Stimulated activated CD4-positive, alpha-beta T cell treated with anti-CD3 and anti-CD28 coated beads, Interleukin-12 subunit alpha, Interleukin-12 subunit beta, amount 100 ng/mL, for 24 hours (primary cell): ENCODE measurements at places on chromosomes 6 and 20.

DNA sequence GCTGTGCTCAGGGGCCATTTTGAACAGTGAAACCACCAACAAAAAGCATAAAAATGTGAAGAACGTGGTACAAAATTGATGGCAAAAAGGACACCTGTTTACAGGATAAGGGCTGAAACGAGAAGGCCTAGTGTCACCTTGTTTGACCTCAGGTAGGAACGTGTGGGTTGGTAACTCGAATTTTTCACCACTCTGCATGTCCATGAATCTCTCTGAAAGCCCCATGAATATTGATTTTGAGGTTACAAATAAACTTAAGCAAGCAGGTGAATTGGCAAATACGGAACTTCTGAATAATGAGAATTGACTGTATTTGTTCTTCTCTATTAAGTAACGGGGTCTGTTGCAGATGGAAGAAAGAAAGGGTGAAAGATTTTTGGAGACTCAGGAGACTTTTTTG lies 59.6 kb upstream of the EDN1 start:
- DNase-seq = no peak

DNA sequence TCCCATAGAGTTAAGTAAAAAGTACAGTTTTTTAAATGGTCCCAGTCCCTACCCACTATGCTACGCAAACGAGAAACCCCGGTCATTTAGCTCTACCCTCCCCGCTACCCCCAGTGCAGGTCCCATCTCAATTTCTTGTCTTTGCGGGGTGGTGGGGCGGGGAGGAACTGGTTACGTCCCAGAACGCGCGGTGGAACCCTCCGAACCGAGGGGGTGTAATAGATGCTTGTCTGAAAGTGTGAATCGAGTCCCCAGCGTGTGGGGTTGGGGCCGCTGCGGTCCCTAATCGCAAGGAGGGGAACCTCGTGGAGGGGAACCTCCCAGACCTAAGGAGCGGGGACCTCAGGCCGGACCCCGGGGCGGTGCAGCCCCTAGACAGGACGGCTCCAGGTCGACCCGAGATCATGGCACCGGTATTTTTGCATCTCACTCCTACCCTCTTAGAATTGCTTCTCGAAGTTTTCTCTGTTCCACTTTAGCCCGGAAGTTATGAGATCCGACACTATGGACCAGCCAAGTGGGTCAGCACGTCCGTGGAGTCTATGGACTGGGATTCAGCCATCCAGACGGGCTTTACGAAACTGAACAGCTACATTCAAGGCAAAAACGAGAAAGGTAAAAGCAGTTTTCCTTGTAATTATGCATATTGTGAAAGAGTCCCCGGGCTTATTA lies 779 bp downstream of the HEBP2 start:
- no peak for DNase-seq

DNA sequence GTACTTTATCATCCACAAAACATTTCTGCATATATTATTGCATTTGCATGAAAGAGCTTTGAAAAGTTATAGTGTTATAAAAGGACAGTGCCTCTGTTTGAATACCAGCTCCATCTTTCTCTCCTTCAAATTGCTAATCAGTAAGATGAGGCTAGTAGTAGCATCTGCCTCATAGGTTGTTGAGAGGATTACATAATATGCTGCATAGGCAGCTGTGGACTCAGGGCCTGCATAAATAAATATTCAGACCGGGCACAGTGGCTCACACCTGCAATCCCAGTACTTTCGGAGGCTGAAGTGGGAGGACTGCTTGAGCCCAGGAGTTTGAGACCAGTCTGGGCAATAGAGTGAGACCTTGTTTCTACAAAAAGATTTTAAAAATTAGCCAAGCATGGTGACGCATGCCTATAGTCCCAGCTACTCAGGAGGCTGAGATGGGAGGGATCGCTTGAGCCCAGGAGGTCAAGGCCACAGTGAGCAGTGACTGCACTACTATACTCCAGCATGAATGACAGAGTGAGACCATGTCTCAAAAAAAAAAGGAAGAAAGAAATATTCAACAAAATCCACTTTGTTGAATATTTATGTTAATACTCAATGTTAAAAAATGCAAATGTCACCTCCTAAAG lies 18.3 kb upstream of the SEC63 start:
- DNase-seq = no peak

GRCh38 chr6:144873623-144874378 lies 588.7 kb downstream of the UTRN start:
- no peak for DNase-seq

DNA sequence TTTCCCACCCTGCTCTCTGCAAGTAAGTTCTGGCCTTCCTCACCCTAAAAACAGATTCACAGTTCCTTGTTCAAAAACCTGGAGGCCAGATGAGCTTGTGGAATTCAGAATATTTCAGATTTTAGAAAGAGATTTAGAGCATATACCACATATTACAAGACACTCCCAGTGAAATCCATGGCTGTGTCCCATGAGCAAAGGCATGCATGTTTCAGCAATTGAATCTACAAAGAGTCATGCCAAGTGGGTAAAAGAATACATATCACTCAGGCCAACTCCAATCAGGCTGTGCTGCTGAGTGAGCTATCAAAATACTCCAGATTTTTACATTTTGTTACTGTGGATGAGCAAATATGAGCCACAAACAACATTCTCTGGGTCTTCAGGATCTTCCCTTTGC lies 10.2 kb upstream of the NEDD9 start:
- no peak for DNase-seq

DNA sequence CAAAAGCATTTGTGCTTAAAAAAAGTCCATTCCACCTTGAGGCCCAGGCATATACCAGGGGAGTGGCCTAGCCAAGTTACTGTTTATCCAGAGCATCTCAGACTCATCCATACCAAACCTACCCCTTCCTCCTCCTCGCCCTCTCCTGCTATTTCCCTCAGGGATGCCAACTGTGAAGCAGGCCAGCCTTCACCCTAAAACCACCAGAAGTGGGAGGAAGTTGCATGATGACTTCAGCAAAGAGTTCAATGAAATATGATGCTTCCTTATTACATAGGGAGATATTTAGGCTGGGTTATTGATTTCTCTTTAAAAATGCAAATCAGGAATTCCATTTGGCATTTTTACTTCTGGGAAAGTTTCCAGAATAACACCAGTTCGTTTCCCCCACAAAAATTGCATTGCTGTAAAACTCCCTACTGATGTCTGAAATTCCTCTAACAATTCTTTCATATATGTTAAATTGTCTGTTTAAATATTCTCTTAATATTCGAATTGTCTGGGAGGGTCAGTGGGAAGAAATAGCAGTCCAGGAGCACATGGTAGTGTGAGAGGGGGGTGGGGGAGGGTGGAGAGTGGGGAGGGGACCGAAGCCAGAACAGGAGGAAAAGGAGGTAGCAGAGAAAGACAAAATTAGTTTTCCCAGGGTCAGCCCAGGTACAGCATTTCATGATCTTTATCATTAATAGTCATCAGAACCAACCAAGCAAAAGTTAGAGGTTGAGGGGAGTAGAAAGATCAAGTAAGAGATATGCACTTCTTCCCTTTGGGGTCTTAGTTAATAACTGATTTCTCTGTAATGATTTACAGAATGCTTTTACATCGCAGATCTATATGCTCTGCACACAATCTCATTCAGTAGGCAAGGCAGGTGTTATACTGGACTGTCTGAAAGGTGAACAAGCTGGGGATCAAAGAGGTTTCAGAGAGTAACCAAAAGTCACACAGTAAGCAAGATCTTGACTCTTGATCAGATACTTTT lies 1.7 kb upstream of the TCP11 start:
- no peak for DNase-seq

- DNase-seq = no peak
Measured at GRCh38 chr6:57307850-57308249, 9.6 kb upstream of the PRIM2 start.

DNA sequence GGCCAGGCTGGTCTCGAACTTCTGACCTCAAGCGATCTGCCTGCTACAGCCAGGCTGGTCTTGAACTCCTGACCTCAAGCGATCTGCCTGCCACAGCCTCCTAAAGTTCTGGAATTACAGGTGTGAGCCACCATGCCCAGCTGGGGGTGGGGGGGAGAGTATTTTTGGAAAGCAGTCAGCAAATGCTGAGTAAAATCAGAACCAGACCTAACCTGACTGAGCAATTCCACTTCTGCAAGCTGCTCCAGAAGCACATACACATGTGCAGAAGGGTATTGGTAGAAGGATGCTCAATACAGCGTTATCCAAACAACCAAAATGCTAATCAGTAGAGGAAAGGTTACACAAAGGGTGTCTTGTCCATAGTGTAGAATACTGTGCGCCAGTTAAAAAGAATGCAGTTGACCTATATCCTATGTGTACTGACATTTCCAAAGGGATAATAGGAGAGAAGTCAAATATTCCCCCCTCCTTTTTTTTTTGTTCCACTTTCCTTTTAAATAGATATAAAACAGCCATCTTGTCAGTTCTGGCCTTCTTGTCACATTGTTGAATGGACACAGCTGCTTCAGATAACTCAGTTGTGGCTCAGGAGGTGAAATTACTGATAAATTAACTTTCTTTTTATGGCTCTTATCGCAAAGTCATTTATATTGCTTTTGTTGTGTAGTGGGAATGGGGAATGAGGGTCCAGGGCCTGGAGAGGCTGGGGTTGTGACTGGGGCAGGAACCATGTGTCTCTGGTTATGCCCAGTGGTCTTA lies 74.6 kb downstream of the DTD1 start:
- DNase-seq = no peak

DNA sequence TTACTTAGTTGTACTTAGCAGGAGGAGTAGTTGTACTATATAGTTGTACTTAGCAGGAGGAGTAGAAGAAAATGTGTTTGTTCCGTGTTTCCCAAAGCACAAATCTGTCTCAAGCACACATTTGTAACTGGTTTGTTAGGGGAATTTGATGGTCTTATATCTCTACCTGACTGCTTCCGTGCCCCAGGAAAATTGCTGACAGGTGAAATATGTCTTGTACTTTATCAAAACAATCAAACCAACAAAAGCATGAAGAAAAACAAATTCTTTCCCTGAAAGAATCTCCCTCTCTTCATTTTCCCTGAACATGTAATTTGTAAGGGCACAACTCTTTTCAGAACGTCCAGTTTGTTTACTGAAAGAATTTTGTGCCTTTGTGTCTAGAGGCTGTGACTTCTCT lies 106.6 kb upstream of the RGS17 start:
- DNase-seq = no peak

GRCh38 chr20:49541733-49542513 lies 26.0 kb downstream of the PTGIS start:
- peak; percentile 34 for DNase-seq

GRCh38 chr20:59661621-59662020 lies 57.3 kb downstream of the PHACTR3 start:
- DNase-seq = no peak

DNA sequence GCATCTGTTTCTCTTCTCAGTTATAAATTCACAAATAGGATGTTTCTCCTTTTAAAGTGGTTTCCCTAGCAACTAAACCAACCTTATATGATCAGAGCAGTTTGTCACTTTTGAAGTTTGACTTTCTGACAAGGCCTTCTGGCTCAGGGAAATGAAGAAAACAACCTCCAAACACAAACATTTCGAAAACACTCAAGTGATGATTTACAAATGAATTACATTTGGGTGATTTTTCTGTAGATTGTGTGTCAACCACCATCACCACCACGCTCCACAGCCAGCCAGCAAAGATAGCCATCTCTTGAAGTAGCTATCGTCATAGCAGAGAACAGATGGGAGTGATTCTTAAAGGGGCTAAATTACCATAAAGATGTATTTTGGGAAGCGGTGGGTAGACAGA lies 16.5 kb upstream of the MLIP start:
- no peak for DNase-seq

- DNase-seq = no peak
Measured at GRCh38 chr20:45060294-45060693, 40.6 kb downstream of the KCNS1 start.

- no peak for DNase-seq
Measured at GRCh38 chr20:42419814-42420532, 769.7 kb downstream of the PTPRT start.
